ENCODE measurements at places on chromosomes 4 and X.
A peak's percentile ranks its signal among the peaks of the same experiment; 100 is the strongest.

DNA sequence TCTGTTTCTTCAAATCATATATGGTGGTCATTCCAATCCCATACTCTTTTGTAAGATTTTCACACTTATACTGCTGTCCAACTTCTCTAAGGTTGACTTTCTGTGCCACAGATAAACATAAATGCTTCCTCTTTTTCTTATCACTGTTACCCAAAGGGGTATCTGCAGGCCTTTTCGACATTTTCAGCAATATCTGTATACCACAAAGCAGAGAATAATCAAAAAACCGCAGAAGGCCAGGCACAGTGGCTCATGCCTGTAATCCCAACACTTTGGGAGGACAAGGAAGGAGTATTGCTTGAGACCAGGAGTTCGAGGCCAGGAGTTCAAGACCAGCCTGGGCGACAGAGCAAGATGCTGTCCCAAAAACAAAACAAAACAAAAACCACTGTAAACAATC is 3.1 kb upstream of the RFC1 start:
- no peak for DNase-seq

DNA sequence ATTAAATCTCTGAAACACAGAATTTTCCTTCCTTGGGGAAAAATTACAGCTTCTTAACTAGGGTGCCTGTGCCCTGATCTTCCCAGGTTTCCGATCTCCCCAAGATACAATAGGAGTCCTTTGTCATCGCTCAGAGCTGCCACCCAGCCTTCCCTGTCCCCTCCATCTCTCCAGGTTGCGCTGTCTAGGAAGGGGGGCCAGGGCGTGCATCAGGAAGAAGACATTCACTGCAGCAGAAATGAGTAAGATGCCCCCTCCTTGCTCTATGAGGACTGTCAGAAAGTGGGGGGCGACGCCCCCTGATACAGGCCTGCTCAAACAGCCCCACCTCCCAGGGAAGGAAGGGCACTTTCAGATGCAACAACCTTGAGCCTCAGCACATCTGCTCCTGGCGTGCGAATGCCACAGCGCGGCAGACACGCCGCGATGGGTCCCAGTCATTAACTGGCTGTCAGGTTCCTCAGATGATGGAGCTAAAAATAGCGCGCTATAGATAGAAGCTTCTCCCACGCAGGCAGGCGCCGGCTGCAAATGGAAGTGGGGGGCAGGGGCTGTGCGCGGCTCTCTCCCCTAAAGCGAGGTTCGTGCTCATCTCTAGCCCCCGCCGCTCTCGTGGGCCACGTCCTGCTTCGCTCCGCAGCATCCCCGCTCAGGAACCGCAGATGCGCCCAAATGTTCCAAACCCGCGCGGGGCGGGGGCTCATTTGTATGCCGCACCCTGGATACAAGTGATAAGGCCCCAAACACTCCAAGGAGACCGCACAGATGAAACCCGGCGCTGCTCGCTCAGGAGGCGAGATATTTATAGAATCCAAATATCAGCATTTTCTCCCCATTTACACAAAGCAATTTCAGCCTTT is 57.6 kb upstream of the LGI2 start:
- peak; percentile 14 for DNase-seq

DNA sequence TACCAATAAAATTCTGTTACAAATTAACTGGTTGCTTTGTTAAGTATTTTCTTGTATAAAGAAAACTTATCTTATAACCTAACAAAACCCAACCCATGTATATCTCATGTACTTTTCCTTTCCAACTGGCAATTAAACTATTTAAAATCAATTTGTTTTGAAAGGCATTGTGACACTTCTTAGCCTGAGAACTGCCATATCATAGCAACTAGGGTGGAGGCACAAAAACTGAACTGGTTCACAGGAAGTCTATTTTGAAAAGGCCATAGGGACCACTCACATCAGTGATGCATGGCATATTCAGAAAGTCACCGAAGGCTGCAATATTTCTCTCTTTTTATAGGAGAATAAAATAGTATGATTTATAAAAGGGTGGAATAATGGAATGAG is 40.5 kb upstream of the ARSJ start:
- no peak for DNase-seq

DNA sequence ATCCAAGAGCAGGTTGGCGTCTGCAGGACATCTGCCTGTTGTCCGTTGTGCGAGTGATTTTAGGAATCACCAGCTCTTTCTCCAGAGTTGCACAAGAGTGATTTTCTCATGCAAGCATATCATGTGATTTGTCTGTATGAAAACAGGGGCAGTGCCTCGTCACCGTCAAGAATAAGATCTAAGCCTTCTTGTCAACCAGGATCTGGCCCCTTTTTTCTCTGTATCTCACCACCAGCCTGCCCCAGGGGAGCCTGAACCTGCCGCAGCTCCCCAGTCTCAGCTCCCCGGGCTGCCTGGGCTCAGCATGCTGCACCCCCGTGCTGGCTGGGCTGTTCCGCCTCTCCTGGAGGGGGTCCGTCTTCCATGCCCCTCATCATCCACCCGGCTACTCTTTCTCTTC is 90.5 kb downstream of the STOX2 start:
- DNase-seq, result no peak

DNA sequence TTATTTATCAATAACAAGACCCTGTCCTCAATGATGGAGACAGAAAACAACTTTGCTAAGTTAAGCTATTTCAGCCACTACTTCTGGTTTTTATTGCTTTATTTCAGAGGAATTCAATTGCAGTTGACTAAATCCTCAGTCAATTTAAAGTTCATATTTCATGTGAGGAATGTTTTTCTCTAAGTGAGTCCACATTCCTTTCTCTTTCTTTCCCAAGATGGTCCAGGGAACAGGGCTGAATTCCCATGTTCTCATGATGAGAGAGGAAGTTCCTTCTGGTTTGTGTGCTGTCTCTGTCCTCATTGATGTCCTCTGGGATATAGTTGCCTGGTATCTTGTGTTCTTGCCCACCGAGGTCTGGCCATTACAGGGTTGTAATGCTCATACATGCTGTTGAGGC is 117.2 kb downstream of the SLIT2 start:
- no peak for DNase-seq

GRCh38 chr4:24780936-24781495 is 14.4 kb upstream of the SOD3 start:
- DNase-seq, result no peak

DNA sequence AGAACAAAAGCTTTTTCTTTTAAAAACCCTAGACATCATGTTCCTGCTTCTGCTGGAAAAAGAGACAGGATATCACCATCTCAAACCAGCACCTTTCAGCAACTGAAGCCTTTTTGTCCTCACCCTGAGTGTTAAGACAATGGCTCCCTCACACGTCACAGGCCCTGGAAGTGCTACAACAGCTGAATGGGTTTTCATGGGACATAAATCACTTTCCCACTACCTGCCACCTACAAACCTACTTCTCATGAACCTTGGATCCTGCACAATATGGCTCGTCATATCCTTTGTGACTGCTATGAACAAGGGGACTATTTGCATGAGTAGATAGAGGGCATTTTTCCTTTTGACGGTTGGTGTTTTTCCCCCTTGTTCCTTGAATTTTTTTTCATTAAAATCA is 93.6 kb downstream of the TSPAN5 start:
- no peak for DNase-seq

DNA sequence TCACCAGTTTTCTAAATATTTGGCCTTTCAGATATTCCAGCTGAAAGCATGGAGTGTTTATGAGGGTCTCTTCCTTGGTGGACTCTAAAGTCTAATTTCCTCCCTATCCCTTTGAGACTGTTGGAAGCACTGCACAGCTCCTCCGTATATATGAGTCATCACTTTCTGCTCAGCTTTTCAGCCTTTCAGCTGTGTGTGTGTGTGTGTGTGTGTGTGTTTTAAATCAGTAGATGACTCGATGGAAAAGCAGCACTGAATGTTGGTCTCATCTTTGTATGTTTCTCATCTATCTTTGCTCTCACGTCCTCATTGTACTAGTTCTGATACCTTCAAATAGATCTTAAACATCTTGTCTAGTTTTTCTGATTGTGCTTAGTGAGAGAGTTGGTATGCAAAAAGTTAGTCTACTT is 81.6 kb downstream of the ZFX start:
- no peak for DNase-seq

- DNase-seq, result no peak
These were observed 1.3 kb upstream of the JAKMIP1 start for GRCh38 chr4:6201580-6202091.

GRCh38 chr4:40335525-40335894 is 377 bp downstream of the CHRNA9 start:
- no peak for DNase-seq

DNA sequence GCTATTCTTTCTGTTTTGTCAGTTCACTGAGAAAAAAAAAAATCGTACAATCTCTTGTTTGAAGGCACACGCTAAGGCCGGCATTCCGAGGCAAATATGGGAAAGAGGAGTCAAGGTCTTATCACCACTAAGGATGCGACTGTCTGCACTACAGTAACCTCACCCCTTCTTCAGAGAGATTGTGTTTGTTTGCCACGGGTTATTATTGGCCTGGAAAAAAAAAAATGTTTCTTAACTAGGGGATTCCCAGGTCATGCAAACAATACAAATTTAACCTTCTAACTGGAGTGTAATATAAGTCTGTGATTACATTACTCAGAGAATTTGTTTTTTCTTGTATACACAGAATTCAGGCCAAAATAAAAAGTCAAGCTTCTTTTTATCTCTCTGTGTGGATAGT is 168.3 kb downstream of the TMA16 start:
- DNase-seq, result no peak

- DNase-seq, result no peak
These were observed 47.1 kb downstream of the FAM13A start for GRCh38 chr4:89009761-89010369.

DNA sequence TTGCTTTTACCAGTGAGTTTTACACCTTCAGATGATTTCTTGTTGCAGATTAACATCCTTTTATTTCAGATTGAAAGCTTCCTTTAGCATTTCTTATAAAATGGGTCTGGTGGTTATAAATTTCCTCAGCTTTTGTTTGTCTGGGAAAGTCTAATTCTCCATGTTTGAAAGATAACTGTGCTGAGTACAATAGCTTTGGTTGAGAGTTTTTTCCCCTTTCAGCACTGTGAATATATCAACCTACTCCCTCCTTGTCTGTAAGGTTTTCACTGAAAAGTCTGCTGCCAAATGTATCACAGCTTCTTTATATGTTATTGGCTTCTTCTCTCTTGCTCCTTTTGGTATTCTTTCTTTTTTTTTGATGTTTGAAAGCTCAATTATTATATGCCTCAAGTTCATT is 53.5 kb upstream of the ACTRT1 start:
- DNase-seq, result no peak

DNA sequence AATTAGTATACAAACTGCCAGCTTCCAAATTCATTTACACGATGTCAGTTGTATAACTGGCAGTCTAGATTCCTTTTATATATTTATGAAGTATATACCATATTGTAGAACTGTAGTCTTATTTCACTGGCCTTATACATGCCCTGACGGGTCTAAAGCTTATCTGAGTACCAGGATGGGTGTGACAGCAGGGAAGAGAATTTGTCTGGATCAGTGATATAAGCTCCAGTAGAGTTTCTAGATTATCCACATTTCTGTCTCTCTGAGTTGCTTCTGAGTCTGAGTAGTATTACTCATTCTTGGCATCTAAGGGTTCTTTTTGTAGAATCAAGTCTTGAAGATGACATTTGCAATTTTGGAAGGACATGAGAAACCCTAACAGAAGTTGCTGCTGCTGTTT is 101.3 kb downstream of the RPA4 start:
- no peak for DNase-seq

- DNase-seq, result no peak
These were observed 890.0 kb upstream of the FRG1 start for GRCh38 chr4:189050643-189051042.

GRCh38 chrX:77342004-77342403 is 105.2 kb upstream of the FGF16 start:
- no peak for DNase-seq

DNA sequence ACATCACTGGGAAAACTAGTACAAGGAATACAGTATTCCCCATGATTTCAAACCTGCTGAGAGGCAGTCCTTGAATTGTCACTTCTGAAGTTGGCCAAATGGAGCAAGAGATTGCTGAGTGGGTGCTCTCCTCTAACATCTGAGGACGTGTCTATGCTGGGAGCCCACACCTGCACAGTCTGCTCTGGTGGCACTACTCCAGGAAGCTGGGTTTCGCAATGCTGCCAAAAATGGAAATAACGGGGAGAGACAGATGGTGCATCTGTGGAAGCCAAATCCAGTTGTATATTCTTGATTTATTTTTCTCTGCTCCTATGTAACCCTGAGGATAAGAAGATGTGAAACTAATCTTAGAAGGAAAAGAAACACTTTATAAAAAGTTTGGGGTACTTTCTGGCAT is 240.1 kb upstream of the CTSO start:
- no peak for DNase-seq

DNA sequence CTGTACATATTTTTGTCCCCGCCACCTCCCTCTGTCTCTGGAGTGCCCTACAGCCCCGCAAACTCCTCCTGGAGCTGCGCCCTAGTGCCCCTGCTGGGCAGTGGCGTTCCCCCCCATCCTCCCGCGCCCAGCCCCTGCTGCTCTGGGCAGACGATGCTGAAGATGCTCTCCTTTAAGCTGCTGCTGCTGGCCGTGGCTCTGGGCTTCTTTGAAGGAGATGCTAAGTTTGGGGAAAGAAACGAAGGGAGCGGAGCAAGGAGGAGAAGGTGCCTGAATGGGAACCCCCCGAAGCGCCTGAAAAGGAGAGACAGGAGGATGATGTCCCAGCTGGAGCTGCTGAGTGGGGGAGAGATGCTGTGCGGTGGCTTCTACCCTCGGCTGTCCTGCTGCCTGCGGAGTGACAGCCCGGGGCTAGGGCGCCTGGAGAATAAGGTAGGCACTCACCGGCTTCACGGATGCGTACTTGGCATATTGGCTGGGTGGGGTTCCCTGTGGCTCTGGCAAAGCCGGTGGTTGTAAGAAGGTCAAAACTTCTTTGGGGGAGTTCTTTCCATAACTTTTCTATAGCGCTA is 653 bp downstream of the HHIP start:
- DNase-seq, result no peak

DNA sequence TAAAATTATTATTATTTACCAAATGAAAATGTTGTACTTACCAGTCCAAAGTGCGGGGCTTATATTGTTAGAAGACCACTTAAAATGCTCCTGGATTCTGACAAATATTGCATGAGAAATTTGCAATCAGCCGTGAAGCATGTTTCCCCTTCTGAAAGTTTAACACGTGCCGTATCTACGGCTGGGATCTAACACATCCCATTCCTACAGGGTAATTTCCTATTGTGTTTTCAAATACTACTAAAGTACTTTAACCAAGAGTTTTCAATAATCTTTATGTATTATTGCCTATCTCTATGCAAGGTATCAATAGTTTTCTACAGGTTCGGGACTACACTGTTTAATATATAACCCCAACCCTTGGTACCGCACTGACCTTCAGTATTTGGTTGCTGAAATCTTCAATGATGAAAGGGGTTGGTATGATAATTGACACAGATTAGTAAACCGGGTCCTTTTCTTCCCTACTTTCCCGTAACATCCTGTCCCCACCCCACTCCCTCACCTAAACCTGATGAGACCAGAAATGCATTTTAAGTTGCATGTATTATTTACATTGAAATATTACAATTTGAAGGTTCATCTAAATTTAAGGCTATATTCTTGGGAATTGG is 795 bp upstream of the BRWD3 start:
- DNase-seq, result no peak

GRCh38 chrX:19007011-19007410 is 23.1 kb upstream of the PHKA2 start:
- no peak for DNase-seq
